ENCODE measurements at places on chromosomes 1 and 21. TPM values are rescaled to one million over a fixed set of nuclear protein-coding genes. Genes with fewer than 3 reads are reported as not detected.

SYT14 gene
- not detected for total RNA-seq

- DNase-seq: no peak
Measured at GRCh38 chr1:159067699-159068621, 8.6 kb downstream of the AIM2 start.

- DNase-seq: no peak
Measured at GRCh38 chr1:71093938-71094337, 13.1 kb upstream of the ZRANB2 start.

GRCh38 chr1:30750731-30751291 lies 6.8 kb downstream of the LAPTM5 start:
- DNase-seq: no peak

- no peak for DNase-seq
Measured at GRCh38 chr1:63632110-63632509, 38.9 kb downstream of the PGM1 start.

MFAP2 gene
- 1.2 TPM for total RNA-seq

GRCh38 chr1:157099633-157100009 lies at the start of gene ETV3L:
Gene ETV3L, minus strand, starts transcription at chr1:157099808. Its CDS starts 285 bp downstream, at chr1:157099523.
- DNase-seq: peak; percentile 72

RHD gene
- total RNA-seq: not detected

OPRD1 gene
- total RNA-seq: 0.02 TPM

DNA sequence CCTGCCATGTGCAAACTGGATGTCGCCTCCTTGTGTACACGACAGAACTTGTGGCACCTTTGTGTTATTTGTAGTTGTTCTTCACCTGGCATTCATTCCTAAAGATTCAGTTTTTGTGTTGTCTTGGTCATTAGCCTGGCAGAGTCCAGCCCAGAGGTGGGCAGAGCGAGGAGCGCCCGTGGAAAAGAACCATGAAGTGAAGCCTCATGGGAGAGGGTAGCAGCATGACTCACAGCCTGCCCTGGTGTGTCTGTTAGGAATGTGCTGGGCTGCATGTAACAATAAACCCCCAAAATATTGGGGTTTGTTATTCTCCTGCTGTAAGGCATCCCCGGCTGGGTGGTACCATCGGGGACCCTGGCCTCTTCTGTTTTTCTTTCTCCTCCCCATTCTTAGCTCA lies 124.9 kb upstream of the TMEM51 start:
- DNase-seq: no peak

OR2T33 gene
- not detected for total RNA-seq

- no peak for DNase-seq
Measured at GRCh38 chr1:212827831-212828278, 19.6 kb downstream of the SPATA45 start.

DNA sequence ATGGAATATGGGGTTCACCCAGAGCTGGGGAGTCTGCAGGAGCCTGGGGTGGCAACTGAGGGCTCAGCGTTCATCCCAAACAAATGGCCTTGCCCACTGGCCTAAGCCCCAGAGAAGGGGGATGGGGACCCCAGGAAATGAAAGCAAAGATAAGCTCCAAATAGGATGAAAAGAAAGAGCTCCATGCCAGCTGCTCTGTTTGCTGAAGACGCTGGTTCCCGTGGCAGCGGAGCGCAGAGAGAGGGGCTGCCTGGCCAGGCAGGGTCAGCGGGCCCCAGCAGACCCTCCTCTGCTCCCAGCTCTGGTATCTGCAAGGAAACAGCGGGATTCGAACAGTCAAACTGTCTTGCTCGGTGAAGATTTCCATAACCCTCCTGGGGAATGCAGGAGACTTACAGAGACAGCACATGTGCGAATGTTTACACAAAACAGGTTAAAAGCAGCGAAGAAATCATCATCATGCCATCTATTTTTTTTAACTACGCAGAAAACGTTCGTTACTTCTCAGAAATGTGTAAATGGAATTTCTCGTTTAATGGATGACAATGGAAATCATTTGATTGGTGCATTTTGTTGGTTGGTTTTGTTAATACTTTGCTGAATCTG lies 94.4 kb downstream of the PDE9A start:
- no peak for DNase-seq

DNA sequence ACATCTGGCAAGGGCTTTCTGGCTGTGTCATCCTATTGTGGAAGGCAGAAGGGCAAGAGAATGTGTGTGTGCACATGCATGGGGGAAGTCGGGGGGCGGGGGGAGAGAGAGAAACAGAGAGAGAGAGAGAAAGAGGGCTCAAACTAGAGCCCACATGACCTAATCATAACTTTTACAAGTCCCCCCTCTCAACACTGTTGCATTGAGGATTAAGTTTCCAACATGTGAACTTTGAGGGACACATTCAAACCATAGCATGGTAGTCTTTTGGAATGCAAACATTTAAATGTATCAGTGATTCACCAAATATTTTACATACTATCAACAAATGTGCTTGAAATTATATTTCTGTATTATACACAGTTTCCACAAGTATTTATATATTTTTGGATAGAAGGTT lies 655.4 kb upstream of the B3GALT2 start:
- DNase-seq: no peak

COL11A1 gene
- not detected for total RNA-seq

CSRP1 gene
- total RNA-seq: 43.0 TPM

DNA sequence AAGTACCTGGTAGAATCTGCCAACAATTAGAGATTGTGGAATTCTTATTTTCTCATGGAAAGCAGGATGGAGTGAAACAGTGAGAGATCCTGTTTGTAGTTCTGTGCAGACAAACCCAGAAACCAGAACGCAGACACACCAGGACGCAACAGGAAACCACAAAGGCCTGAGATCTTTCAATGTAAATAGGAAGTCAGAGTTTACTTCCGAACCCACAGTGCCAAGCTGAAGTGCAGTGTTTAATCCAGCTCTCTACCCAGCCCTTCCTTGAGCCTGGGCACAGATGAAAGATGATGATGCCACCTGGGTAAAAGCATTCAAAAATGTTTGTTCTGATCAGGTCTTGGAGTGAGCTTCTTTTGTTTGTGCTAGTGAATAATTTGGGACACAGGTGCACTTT lies 244.2 kb upstream of the HOOK1 start:
- no peak for DNase-seq

OR2C3 gene
- total RNA-seq: not detected

OR2L13 gene
- total RNA-seq: not detected

- no peak for DNase-seq
Measured at GRCh38 chr1:172266528-172267174, 153.8 kb upstream of the C1orf105 start.

SPRR2B gene
- not detected for total RNA-seq

- DNase-seq: no peak
Measured at GRCh38 chr1:149844101-149844500, 55.3 kb upstream of the BOLA1 start.

Data from heart left ventricle (tissue), 16 donors.